ENCODE measurements at places on chromosomes 16 and 17.

DNA sequence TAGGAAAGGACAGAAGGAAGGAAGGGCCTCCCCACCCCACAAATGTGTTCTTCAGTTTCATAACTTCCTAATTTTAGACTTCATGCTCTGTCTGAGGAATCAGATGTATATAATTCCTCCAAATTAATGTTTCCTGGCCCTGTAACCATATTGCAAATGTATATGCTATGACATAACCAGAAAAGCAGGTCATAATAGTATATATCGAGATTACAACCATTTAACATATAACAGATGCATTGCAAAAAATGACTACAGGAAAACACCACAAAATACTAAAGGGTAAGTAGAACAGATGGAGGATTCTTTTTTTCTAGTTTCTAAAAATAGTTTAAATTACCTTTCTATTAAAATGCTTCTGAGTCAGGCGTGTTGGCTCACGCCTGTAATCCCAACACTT is 3.1 kb upstream of the EXOC7 start:
- DNase-seq = peak; percentile 29

DNA sequence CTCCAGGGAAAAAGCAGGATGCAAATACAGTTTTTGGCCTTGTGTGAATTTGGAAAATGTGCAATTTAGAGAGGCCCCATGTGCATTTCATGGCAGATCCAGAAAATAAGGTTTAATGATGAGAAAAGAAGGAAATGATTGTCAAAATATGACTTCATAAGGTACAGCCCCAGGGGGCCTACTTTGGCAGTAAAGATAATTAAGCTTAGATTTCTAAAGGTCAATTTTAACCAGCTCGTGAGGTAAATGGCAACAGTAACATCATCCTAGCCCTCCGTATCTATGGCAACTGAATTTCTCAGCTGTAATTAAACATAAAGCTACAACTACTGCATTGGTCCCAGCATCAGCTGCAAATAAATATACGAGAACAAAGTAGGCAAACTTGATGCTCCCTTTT is 30.0 kb upstream of the PRSS54 start:
- DNase-seq = no peak

DNA sequence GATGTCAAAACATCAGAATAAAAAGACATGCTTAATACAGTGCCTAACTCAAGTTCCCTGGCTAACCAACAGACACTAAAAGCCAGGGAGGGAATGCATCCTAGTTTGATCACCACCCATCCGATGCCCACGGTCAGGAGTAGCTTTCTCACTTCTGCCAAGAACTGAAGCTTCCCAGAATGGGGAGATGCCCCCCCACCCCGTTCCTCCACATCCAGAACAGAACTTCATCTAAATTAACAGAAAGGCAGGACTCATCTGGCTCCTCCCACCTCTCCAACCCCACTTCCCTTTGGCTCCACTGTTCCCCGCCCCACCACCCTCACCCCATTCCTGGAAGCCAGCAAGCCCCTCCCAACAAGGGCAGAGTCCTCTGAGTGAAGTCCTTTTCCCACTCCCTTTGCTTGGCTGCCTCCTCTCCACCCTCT is 33.7 kb downstream of the GDE1 start:
- no peak for DNase-seq

DNA sequence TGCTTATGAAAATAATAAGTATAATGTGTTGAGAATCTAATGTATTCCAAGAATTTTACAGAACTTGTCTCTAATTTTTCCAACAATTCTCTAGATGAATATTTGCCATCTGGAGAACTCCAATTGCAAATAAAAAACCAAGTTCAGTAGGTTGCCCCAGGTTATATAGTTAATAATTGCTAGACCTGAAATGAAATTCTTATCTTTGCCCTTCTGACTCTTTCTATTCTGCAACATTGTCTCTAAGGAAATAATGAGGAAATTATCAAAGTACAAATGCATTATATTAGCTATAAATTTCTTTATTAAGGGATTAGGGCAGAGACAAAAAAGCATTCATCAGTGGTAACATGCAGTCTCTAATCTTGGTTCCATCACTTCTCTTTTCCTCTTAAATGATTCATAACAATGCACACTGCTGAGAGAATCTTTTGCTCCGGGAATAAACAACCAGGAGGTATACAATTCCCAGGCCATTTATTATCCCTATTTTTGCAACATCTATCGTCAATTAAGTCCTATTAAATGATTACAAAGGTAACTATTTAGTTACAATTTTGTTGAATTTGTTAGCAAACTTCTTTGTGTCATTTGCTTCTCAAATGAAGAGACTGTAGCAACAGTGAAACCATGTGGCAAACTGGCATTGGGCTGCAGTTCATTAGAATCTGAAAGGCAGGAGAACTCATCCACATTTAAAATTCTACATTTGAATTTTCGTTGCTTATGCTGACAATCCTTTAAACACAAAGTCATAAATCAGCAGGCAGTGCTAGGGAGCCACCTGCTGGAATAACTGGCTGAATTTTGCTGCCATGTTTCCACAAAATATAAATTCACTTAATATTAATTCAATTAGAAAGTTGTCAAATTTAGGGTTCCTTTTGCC is 349.6 kb downstream of the KIF2B start:
- no peak for DNase-seq

GRCh38 chr17:49342575-49342936 is 19.5 kb downstream of the ZNF652 start:
- no peak for DNase-seq

Data from NCI-H524 (cell line).